Neural cell (in vitro differentiated cells): ENCODE measurements at places on chromosomes 1 and 21. TPM values are rescaled to one million over a fixed set of nuclear protein-coding genes. Genes with fewer than 3 reads are reported as not detected.

VANGL2 gene
- polyA plus RNA-seq = 22.6 and 34.0 TPM in 2 replicates

HYI gene
- 14.8 and 20.2 TPM in 2 replicates for polyA plus RNA-seq

KCNA3 gene
- 5.4 and 5.6 TPM in 2 replicates for polyA plus RNA-seq

HSD11B1 gene
- polyA plus RNA-seq = not detected in 2 replicates

CELA3A gene
- not detected in 2 replicates for polyA plus RNA-seq

SMPDL3B gene
- polyA plus RNA-seq = 0.56 TPM in 1 of 2 replicates, not detected in the other

PLA2G4A gene
- polyA plus RNA-seq = 0.52 TPM in 1 of 2 replicates, not detected in the other

CACNA1E gene
- 29.5 and 33.1 TPM in 2 replicates for polyA plus RNA-seq

MIXL1 gene
- not detected in 2 replicates for polyA plus RNA-seq

NPPB gene
- polyA plus RNA-seq = not detected in 2 replicates

TPTE gene
- polyA plus RNA-seq = 0.24 TPM in 1 of 2 replicates, not detected in the other

SPATA1 gene
- 0.17 TPM in 1 of 2 replicates, not detected in the other for polyA plus RNA-seq

AZIN2 gene
- 22.5 and 22.7 TPM in 2 replicates for polyA plus RNA-seq

RNU1-2 gene
- polyA plus RNA-seq = under 0.01 TPM in 1 of 2 replicates, not detected in the other

CFAP45 gene
- 0.12 TPM in 1 of 2 replicates, not detected in the other for polyA plus RNA-seq

HES2 gene
- not detected in 2 replicates for polyA plus RNA-seq

NMNAT2 gene
- polyA plus RNA-seq = 43.8 and 50.2 TPM in 2 replicates

OR2L3 gene
- polyA plus RNA-seq = 0.10 and 0.27 TPM in 2 replicates

KRTAP10-2 gene
- polyA plus RNA-seq = not detected in 2 replicates
